Putamen (tissue), 1 donor: ENCODE measurements at places on chromosomes 11 and 22.

GRCh38 chr22:30890686-30891442 is 77.7 kb downstream of the MORC2 start:
- no peak for DNase-seq

GRCh38 chr22:46617207-46617985 is 2.8 kb upstream of the GRAMD4 start:
- DNase-seq = no peak

GRCh38 chr11:86551288-86552092 is 120.9 kb downstream of the ME3 start:
- no peak for DNase-seq

GRCh38 chr11:30710221-30710620 is 124.1 kb upstream of the MPPED2 start:
- peak; percentile 13 for DNase-seq

GRCh38 chr22:28103596-28103995 is 184.5 kb upstream of the PITPNB start:
- DNase-seq = no peak

DNA sequence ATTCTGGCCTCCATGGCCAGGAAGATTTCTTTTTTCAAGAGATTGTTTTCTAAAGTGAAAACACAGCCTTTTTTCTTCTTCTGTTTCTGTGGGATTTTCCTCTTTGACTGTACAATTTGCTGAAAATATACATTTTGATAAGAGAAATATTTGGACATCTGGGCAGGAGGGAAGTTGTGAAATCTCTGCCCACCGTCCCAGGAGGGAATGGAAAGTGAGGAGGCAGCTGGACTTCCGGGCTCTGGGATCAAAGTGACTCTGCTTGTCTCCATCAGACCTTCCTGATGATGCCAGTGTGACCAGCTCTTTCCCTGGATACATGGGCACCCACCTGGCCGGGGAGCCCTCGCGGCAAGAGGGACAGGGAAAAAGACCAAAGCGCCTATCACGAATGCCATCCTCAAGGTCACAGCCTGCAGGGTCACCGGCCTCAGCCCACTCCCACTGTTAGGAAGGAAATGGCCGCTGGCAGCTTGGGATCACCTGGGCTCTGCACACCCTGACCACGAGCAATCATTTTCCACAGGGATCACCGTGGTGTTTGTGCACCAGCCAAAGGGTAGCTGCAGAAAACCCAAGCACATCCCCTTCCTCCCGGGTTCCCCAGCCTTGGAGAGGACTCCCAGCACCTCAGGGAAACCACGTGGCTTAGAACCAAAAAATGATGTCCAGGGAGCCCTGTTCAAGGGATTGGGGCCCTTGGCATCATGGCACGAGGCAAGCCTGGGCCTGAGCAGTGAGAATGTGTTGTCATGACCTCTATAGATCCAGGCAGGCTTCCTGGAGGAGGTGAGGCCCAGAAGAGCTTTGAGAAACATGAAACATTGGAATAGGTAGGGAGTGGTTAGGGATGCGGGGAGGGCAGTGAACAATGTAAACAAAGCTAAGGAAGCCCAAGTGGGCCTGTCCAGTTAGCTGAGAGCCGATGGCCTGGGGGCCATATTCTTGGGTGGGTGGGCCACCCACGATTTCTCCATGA is 29.1 kb upstream of the CCND1 start:
- no peak for DNase-seq

DNA sequence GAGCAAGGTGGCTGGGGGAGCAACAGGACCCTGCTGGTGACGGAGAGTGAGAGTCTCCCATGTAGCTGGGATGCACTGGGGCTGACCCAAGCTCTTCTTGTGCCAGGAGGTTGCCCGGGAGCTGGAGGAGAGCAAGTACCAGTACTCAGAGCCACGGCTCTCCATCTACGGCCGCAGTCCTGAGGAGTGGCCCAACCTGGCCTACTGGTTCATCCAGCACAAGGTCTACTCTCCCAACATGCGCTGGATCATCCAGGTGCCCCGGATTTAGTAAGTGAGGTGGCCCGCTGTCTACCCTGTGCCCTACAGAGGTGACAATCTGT is 40.4 kb downstream of the AMPD3 start:
- no peak for DNase-seq

GRCh38 chr11:58768137-58768536 is 36.4 kb upstream of the GLYAT start:
- no peak for DNase-seq

DNA sequence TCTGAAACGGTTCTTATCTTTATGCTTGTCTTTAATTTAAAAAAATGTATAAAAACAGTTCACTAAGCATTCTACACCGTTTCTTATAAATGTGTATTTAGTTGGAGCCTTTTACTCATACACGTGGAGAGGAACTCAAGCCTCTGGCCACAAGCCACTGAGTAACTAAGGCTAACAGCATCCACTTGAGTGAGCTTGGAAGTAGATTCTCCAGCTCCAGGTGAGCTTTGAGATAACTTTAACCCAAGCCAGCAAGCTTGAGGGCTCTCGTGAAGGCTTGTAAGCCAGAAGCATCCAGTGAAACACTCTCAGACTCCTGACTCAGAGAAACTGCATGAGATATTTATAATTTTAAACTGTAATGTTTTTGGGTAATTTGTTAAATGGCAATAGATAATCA is 82.6 kb downstream of the ARHGAP20 start:
- DNase-seq = no peak

DNA sequence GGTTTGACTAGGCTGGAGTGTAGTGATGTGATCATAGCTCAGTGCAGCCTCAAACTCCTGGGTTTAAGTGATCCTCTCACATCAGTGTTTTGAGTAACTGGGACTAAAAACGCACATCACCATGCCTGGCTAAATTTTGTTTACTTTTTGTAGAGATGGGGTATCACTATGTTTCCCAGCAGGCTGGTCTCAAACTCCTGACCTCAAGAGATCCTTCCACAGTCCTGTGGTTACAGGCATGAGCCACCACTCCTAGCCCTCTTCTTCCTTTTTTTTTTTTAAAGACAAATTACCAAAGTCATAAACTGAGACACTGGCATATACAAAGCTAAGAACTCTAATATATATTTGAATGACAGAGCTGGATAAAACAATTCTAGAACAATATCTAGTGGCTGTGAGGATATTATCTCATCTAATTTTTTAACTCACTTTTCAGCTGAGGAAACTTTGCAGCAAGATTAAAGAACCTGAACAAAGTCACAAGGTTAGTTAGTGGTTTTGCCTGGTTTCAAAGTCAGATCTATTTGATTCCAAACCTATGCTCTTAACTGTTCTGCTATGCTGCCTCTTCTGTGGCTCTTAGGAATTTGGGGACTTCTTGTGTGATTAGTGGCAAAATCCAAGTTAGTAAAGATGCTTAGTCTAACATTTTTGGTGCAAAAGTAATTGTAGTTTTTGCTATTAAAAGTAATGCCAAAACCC is 95.3 kb upstream of the RAG2 start:
- DNase-seq = no peak

DNA sequence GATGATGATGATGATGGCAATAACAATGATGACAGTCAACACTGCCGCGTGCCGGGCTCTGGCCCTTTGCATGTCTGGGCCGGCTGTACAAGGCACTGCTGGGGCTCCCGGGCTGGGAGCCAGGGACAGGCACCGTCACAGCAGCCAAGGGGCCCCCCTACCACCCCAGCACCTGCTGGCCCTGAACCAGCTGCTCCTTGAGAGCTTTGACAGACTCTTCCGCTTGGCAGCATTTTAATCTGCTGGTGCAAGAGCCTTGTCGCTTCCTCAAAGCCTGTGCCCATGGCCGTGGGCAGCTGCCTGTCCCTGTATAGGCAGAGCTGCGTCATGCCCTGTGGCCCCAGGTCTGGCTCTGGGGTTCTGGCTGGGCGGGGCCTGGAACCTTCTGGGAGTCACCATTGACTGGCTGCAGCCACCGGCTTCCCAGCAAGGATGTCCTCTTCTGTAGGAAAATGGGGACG is 12.9 kb upstream of the MUC6 start:
- no peak for DNase-seq

GRCh38 chr22:24106385-24107381 is 74.6 kb upstream of the SUSD2 start:
- DNase-seq = no peak

DNA sequence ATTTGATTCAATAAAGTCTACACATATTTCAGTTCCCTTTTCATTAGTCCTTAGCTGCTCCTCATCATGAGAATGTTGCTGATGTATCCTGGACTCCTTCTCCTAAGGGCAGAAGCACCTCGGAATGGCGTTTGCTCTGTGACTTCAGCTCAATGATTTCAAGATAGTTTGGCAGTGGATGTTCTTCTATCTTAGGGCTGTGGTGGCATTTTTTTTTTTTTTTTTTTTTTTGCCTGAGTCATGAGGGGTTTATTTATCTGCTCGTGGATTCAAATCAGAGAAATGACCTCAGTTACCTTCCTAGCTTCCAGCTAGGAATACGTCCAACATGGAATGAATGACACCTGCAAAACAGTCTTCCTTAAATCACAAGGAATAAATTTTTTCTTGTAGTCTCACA is 220.0 kb upstream of the ZBED5 start:
- no peak for DNase-seq

DNA sequence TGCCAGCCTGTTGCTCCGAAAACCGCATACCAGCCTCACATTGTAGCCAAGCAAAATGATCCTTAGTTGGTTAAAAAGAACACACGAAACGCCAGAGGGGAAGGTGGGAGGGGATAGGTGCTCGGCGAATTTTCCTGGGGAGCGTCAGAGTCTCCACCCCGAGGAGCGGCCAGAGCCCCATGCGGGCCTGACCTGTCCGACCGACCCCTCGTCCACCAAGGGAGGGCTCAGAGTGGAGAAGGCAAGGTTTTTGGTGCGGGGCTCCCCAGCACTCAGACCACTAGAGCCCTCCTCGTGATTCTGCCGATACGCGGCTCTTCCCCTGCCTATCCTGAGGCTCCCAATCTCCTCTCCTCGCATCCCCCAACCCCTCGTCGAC is 39.6 kb downstream of the DIXDC1 start:
- no peak for DNase-seq

GRCh38 chr22:39725351-39726035 is 154.9 kb downstream of the CACNA1I start:
- DNase-seq = peak; percentile 15

DNA sequence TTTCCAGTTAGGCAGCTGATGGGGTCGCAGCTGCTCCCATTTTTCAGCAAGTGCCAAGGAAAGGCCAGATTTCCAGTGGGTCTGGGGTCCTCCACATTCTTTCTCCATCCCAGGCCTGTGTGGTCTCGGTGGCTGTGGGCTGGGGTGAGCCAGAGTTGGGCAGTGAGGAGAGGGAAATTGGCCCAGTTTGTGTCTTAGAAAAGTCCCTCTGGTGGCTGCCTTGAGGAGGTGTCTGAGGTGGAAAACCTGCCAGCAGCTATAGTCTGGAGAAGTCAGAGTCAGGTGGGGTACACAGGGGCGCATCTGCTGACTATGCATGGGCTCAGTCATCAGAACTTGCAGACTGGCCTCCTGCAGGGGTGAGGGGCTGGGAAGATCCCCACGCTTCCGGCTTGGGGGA is 30.5 kb downstream of the MRGPRD start:
- DNase-seq = no peak

- no peak for DNase-seq
Measured at GRCh38 chr22:44444341-44445306, 53.4 kb downstream of the RTL6 start.

DNA sequence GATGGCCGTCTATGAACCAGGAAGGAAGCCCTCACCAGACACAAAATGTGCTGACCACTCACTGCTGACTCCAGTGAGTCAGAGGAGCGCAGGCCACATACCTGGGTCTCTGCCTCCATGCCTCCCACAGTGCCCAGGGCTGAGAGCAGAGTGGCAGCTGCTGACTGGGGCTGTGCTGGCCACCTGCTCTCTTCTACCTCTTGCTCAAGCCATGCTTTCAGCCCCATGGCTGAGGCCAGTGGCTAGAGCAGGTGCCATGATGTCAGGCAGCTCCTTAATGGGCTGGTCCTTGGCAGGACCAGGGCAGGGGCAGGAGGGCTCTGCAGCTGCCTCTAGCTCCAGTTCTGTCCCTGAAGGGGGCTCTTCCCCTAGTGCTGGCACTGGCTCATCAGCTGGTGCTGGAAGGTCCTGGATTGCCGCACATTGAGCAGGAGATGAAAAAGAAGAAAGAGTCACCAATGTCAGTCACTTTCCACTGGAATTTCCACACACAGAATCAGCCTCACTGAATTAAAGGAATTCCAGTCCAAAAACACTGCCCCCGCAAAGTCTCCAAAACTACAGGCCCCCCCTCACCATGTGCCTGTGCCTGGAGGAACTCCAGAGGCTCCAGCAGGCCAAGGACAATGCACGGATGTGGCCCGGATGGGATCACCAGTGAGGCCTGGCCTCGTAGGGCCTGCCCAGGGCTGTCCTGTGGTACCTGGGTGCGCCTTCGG is 86.4 kb downstream of the GGTLC2 start:
- no peak for DNase-seq

DNA sequence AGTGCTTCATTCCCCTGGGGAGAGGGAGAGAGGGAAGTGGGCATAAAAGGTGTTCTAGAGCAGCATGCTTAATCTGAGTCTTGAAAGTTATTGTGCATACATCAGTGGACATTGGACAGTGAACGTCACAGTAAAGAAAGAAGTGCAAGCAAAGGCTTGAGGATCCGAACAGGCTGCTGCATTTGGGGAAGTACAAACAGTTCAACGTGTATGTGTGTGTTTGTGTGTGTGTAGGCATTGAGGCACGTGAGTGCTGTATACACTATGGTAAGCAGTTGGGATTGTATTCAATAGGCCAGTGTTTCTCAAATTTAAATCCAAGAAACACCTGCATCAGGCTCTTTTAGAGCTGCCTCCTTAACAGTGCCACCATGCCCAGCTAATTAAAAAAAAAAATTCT is 10.4 kb upstream of the EIF3M start:
- DNase-seq = no peak

DNA sequence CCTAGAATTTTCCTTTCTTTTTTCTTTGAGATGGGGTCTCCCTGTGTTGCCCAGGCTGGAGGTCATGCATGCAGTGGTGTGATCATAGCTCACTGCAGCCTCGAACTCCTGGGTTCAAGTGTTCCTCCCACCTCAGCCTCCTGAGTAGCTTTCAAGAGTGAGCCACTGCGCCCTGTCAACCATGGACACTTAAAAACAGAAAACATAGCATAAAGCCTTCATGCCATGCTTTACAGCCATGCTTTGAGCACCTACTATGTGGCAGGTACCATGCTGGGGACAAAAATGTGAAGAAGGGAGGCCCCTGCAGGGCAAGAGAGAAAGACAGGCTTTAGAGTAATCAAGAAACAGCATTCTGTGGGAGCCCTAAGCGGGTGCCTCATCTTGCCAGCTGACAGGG is 13.7 kb upstream of the GNB1L start:
- DNase-seq = no peak

GRCh38 chr11:2447951-2448650 is 3.3 kb downstream of the KCNQ1 start:
- no peak for DNase-seq

GRCh38 chr11:83671289-83671688 is 385.1 kb upstream of the CCDC90B start:
- no peak for DNase-seq

- no peak for DNase-seq
Measured at GRCh38 chr22:37137903-37138665, 11.6 kb downstream of the IL2RB start.

- DNase-seq = no peak
Measured at GRCh38 chr11:117424781-117425180, 97.1 kb downstream of the CEP164 start.
